Mesenchymal stem cell (in vitro differentiated cells and primary cell): ENCODE measurements at places on chromosomes 2 and 18.

GRCh38 chr2:216327447-216327935 is 44.8 kb downstream of the MARCHF4 start:
- peak; percentile 47 for DNase-seq

GRCh38 chr2:222611684-222612083 is 44.2 kb downstream of the FARSB start:
- no peak for DNase-seq

DNA sequence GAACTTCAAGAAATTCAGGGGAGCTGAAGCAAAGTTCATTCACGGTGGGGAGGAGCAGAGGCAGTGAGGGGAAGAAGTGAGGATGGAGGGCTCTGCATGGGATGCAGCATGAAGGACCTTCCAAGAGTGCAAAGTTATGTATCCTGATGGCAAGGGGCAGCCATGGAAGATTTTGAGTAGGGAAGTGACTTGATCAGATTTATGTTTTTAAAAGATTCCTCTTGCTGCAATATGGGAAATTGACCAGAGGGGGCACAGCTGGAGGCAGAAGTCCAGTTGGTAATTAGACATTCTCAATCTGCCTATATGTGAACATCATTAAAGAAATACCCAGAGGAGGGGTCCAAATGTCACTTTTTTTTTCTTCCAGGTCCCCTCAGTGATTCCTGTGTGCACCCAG is 21.5 kb upstream of the ANXA4 start:
- peak; percentile 31 for DNase-seq

GRCh38 chr2:239293775-239294430 is 106.9 kb downstream of the HDAC4 start:
- DNase-seq, result no peak
